ENCODE measurements at places on chromosomes 5 and 9. TPM values are rescaled to one million over a fixed set of nuclear protein-coding genes. Genes with fewer than 3 reads are reported as not detected.

DNA sequence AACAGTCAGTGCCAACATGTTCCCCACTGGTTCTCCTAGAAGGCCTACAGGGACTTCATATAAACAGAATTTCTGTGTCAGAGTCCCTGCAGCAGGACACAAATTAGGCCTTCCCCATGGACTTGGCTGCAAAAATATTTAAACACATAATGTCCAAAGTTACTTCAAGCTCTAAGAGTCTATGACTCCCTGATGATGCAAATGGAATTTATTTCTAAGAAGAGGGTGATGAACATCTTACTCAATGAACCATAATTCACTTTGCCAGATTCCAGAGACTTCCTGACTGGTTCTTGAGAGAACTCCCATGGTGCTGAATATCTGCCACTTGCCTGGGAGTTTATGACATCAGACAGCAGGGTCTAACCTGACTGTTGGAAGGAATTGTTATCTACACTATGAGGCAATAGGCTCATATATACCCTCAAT lies 32.7 kb upstream of the ADRA1B start:
- H3K27me3 ChIP-seq = no peaks in the 10 kb centered on the region
- DNase-seq = no peak
- H3K4me3 ChIP-seq = no peak overlapping the region
- H3K4me1 ChIP-seq = no peaks in the 10 kb centered on the region
- H3K36me3 ChIP-seq = no peaks in the 10 kb centered on the region

DNA sequence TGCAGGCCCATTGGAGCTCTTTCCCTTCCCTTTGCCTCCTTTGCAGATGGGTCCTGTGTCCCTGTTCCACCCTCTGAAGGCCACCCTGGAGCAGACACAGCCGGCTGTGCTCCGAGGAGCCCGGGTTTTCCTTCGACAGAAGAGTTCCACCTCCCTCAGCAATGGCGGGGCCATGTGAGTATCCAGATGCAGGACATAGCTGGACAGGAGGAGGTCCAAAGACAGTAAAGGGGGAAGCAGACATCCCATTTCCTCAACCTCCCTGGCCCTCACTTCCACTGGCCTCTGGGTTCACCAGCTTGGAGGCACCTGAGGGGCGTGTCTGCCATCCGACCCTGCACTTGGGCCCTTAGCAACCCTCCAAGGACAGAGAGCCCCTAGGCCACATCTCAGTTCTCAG lies 237.9 kb downstream of the CACNA1B start:
- no peak overlapping the region for H3K4me3 ChIP-seq
- H3K27ac ChIP-seq = no peak overlapping the region
- DNase-seq = peak; percentile 12
- H3K27me3 ChIP-seq = no peaks in the 10 kb centered on the region

- DNase-seq = no peak
- no peak overlapping the region for H3K27ac ChIP-seq
- no peaks in the 10 kb centered on the region for H3K4me1 ChIP-seq
- peaks cover 3% of the 10 kb centered on the region for H3K36me3 ChIP-seq
- no peak overlapping the region for H3K4me3 ChIP-seq
- H3K27me3 ChIP-seq = no peaks in the 10 kb centered on the region
Measured at GRCh38 chr5:53080271-53080670, 29.3 kb downstream of the MOCS2 start.

The WDR38 gene
- total RNA-seq = not detected

DNA sequence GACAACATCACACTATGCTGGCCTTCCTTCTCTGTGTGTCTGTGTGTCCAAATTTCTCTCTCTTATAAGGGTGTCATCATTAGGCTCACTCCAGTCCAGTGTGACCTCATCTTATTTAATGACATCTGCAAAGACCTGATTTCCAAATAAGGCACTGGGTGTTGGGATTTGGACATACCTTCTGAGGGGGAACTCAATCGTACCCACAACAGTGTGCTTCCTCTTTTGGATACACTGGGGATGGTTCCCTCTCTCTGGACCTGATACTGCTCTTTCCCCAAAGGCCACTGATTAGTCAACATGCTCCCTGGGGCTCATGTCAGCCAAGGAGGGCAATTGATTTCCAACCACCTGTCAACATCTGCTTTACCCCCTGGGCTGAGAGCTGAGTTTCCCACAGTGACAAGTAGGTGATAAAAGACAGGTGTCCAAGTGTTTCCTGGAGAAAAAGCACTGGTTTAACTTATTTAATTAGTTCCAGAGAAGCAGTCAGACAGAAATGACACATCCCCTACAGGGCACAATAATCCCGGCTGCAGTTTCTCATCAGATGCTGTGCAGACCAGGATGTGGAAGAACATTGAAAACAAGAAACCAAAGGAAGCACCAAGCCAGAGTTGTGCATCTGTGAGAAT lies 17.8 kb upstream of the CEP72 start:
- H3K36me3 ChIP-seq = no peaks in the 10 kb centered on the region
- H3K27me3 ChIP-seq = no peaks in the 10 kb centered on the region
- DNase-seq = no peak
- no peaks in the 10 kb centered on the region for H3K4me1 ChIP-seq
- no peak overlapping the region for H3K27ac ChIP-seq

DNA sequence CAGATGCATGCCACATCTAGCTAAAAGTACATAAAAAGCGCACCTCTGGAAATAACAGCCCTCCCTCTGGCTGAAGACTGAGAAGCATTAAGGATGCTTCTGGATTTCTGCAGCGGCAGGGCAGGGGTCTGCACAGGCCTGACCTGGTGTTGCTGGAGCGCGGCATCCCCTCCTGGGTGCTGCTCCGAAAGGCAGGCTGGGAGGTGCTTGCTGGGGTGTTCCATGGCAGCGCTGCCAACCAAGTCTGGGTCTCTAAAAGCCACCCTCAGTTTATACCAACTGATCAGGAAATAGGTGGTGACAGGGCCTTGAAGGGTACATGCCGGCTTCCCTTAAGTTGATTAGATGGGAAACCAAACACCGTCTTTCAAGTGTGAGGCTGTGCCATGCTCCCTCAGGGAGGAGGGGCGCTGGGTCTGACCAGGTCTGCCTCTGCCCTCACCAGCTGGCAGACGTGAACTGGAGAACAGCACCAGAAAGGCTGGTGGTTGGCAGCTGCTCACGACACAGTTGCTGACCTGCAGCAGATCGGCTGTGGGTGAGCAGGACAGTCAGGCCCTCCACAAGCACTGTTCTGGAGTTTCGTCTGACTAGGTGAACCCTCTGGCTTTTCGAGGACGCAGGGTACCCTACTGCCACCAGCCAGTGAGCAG lies 81.6 kb downstream of the DAP start:
- no peak overlapping the region for H3K4me3 ChIP-seq
- H3K27me3 ChIP-seq = no peaks in the 10 kb centered on the region
- H3K27ac ChIP-seq = no peak overlapping the region

GRCh38 chr9:88106492-88106891 lies 31.8 kb downstream of the SPATA31C2 start:
- H3K36me3 ChIP-seq = no peaks in the 10 kb centered on the region
- no peaks in the 10 kb centered on the region for H3K4me1 ChIP-seq
- H3K27ac ChIP-seq = no peak overlapping the region
- peak; percentile 36 for DNase-seq

The DCAF12 gene
- 33.6 TPM for total RNA-seq

DNA sequence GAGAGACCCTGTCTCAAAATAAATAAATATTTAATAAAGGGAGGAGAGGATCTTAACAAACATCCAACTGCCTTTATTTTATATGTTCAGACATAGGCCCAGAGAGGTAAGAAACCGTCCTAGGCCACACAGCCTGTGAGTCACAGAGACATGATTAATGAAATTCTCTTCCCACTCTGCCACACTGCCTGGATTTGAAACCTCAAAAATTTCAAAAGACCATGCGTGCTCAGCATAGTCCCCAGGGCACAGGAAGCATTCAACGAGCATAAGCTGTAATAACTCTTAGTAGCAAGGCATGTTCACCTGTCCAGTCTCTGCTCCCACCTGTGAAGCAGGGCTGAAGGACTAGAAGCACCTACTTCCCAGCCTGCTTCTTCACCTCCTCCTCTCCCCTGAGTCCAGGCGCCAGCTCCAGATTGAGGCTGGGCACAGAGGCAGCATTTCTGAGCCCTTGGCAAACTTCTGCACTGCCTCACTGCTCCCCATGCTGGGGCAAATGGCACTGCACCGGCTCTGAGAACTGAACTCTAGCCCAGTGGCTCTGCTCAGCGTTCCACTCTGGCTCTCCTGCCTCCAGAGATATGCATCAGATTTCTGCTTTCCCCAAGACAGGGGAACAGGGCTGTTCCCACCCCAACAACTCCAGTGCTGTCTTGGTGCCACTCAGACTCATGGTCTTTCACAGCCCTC lies 1.1 kb downstream of the FAT2 start:
- no peak overlapping the region for H3K4me3 ChIP-seq
- no peak overlapping the region for H3K27ac ChIP-seq
- no peaks in the 10 kb centered on the region for H3K36me3 ChIP-seq
- no peaks in the 10 kb centered on the region for H3K27me3 ChIP-seq

The SLCO6A1 gene
- total RNA-seq = 0.46 TPM

GRCh38 chr5:61496860-61497259 lies 164.8 kb downstream of the ZSWIM6 start:
- no peak for DNase-seq
- H3K4me3 ChIP-seq = no peak overlapping the region
- no peaks in the 10 kb centered on the region for H3K4me1 ChIP-seq

The DDX4 gene
- total RNA-seq = not detected

The ASPN gene
- not detected for total RNA-seq

The ARID3C gene
- total RNA-seq = not detected

GRCh38 chr5:83472508-83473345 lies 1.2 kb downstream of the VCAN start:
- H3K36me3 ChIP-seq = peaks cover 12% of the 10 kb centered on the region
- H3K27ac ChIP-seq = no peak overlapping the region
- peak; percentile 61 for DNase-seq
- peaks cover 6% of the 10 kb centered on the region for H3K4me1 ChIP-seq

The SV2C gene
- 0.02 TPM for total RNA-seq

GRCh38 chr5:88689668-88690408 lies 193.1 kb downstream of the MEF2C start:
- H3K27ac ChIP-seq = no peak overlapping the region
- no peaks in the 10 kb centered on the region for H3K36me3 ChIP-seq
- peak overlapping the region; percentile 74 for H3K4me3 ChIP-seq
- peaks cover 97% of the 10 kb centered on the region for H3K27me3 ChIP-seq
- DNase-seq = peak; percentile 52
- H3K4me1 ChIP-seq = peaks cover 9% of the 10 kb centered on the region

The ADGRD2 gene
- 1.2 TPM for total RNA-seq

DNA sequence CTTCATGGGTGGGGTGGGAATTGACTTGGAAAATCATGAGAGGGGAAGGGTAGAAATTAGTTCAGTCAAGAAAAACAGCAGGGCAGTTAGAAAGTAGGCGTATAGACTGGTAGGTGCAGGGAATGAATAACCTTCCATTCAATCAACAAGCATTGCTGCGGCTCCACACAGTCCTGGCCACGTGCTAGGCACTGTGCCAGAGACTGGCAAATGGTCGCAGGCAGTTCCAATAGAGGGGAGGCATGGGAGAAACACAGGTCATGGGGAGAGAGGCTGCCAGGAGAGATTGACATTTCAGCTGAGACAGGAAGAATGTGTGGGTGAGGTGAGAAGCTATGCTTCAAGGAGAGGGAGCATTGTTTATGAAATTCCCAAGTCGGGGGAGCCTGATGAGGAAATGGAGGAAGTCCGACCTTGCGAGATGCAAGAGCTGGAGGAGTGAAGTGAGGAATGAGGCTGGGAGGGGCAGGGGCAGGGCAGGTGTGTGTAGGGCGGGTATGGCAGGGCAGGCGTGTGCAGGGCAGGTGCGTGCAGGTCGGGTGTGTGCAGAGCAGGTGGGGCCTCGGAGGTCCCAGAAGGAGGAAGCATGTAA lies 54.4 kb upstream of the PPARGC1B start:
- no peak overlapping the region for H3K27ac ChIP-seq
- no peaks in the 10 kb centered on the region for H3K4me1 ChIP-seq
- no peak overlapping the region for H3K4me3 ChIP-seq
- no peaks in the 10 kb centered on the region for H3K36me3 ChIP-seq

DNA sequence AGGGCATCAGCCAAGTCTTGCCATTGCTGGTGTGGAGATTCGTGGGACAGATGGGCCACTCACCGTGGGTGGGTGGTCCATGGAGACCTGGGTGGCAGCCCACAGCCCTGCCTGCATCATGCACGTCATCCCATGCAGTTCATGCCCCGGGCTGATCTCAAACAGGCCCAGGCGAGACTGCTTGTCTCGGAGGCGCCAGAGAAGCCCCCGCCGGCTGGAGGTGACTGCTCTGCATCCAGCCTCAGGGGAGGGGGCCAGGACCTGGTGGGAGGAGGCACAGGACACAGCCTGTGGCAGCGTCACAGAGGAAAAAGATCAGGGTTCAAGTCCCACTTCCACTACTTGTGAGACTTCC lies 975 bp downstream of the PIP5KL1 start:
- H3K36me3 ChIP-seq = peaks cover 9% of the 10 kb centered on the region
- peak overlapping the region; percentile 62 for H3K4me3 ChIP-seq
- no peak overlapping the region for H3K27ac ChIP-seq
- H3K4me1 ChIP-seq = peaks cover 2% of the 10 kb centered on the region
- no peak for DNase-seq

The FOXD1 gene
- 0.31 TPM for total RNA-seq

The TOR2A gene
- total RNA-seq = 13.2 TPM

GRCh38 chr9:16320338-16320902 lies 550.0 kb downstream of the BNC2 start:
- no peaks in the 10 kb centered on the region for H3K4me1 ChIP-seq
- peak; percentile 2 for DNase-seq
- H3K27ac ChIP-seq = no peak overlapping the region
- H3K36me3 ChIP-seq = no peaks in the 10 kb centered on the region
- no peaks in the 10 kb centered on the region for H3K27me3 ChIP-seq

DNA sequence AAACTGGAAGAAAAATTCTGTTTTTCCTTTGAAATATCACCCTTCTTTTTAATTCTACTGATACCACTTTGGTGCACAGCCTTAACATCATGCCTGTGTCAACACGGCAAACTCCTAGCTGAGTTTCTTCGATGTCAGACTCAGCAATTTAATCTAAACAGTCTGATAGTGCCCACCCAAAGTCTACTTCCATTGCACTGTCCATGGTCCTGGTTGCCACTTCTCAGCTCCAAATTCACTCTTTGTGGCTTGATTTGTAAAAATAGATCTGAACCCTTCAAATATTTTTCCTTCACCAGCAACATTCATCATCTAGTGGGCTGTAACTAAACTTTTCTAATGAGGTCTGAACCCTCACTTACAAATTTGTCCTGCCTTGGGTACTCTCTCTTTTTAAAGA lies 107.8 kb downstream of the NUDT12 start:
- no peaks in the 10 kb centered on the region for H3K4me1 ChIP-seq
- no peaks in the 10 kb centered on the region for H3K27me3 ChIP-seq
- H3K4me3 ChIP-seq = no peak overlapping the region

DNA sequence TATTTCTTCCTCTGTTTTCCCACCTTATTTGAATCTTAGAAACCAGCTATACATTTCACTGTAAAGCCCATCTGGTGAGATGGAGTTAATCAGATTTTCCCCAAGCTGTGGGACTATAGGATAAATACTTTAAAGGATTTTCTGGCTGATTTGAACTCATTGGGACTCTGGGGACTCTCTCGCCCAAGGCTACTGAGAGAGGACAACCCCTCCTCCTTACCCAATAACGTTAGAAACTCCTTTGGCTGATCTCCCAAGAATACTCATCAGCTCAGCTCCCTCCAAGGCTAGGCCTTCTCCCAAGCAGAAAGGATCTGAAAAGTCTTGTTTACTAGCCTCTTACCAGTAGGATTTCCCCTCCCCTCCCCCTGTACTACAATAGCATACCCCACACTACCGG lies 1.5 kb upstream of the GLRA1 start:
- H3K4me1 ChIP-seq = no peaks in the 10 kb centered on the region
- H3K27me3 ChIP-seq = no peaks in the 10 kb centered on the region
- H3K36me3 ChIP-seq = peaks cover under 1% of the 10 kb centered on the region
- H3K27ac ChIP-seq = no peak overlapping the region
- H3K4me3 ChIP-seq = no peak overlapping the region

- DNase-seq = no peak
- peaks cover 4% of the 10 kb centered on the region for H3K4me1 ChIP-seq
- H3K4me3 ChIP-seq = peak overlapping the region; percentile 90
- peaks cover 2% of the 10 kb centered on the region for H3K36me3 ChIP-seq
- H3K27me3 ChIP-seq = no peaks in the 10 kb centered on the region
Measured at GRCh38 chr9:35163413-35163812, 1.6 kb downstream of the UNC13B start.
